Thoracic aorta (tissue), 2 donors: ENCODE measurements at places on chromosomes 16 and 17.

- no peak for DNase-seq
Observed at GRCh38 chr16:81832801-81833547, 53.9 kb downstream of the PLCG2 start.

- DNase-seq: no peak
Observed at GRCh38 chr16:22782314-22782713, 31.6 kb upstream of the HS3ST2 start.

- no peak for DNase-seq
Observed at GRCh38 chr17:59424331-59424730, 92.9 kb downstream of the YPEL2 start.

DNA sequence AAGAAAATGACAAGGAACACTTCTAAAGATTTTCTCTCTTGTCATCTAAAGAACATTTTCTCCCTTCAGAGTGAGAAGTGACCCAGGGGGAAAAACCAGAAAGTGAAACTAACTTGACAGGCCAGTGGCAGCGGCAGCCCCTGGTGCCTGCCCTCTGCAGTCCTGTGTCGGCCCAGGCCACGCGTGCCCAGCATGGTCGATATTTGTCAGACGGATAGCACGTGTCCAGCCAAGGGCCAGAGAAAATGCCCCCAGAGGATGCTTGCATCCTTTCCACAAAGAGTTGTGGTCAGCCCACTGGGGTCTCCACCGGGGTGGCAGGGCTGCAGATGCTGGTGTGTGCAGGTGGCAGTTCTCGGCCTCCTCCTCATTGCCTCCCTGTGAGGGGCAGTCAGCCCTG lies 176.6 kb downstream of the RAB11FIP4 start:
- DNase-seq: no peak

DNA sequence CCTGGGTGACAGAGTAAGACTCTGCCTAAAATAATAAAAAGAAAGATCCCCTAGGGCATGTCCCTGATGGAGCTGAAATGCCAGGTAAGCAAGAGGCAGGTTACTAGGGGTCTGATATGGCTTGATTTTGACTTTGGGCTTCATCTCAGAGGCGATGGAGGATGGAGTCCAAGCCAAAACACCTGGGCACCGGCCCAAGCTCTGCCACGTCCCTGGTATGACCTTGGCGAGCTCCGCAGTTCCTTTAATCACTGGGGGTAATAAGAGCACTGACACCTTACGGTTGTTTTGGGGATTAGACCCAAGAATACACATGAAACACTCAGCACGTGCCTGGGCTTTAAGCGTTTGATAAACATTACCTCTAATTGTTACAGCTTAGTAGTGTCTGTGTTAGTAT lies 350.8 kb upstream of the HSBP1 start:
- no peak for DNase-seq

- DNase-seq: no peak
Observed at GRCh38 chr17:5241861-5242671, 7.4 kb upstream of the SCIMP start.

DNA sequence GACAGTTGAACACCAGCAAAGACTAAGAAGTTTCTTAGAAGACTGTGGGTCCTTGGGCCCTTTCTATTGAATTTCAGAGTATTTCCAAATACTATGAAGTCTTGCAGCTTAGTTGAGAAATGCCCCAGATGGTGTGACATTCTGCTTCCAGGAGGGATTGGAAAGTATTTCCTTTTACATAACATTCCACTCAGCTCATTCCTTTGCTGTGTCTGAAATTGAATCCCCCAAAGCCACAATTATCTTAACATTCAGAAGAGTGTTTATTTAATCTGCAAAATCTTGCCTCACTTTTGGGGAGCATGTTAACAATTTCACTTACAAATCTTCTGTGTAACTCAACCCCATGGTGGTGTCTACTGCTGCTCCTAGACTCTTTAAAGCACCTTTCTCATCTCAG lies 307.7 kb downstream of the WWOX start:
- no peak for DNase-seq

- no peak for DNase-seq
Observed at GRCh38 chr17:59746849-59747445, 39.5 kb downstream of the VMP1 start.

- no peak for DNase-seq
Observed at GRCh38 chr16:55756963-55757362, 75.9 kb downstream of the CES1 start.

DNA sequence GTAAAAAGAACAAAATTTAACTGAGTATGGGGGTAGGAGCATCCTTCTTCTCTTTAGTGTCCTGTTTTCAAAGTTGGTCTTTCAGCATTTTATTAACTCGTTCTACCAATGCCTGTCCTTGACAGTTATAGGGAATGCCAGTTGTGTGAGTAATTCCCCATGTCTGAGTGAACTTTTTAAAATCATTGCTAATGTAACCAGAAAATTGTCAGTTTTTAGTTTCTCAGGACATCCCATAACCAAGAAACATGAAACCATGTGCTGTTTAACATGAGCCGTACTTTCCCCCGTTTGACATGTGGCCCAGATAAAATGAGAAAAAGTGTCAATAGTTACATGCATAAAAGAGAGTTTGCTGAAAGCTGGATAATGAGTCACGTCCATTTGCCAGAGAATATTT lies 71.4 kb upstream of the ARL4D start:
- DNase-seq: no peak

DNA sequence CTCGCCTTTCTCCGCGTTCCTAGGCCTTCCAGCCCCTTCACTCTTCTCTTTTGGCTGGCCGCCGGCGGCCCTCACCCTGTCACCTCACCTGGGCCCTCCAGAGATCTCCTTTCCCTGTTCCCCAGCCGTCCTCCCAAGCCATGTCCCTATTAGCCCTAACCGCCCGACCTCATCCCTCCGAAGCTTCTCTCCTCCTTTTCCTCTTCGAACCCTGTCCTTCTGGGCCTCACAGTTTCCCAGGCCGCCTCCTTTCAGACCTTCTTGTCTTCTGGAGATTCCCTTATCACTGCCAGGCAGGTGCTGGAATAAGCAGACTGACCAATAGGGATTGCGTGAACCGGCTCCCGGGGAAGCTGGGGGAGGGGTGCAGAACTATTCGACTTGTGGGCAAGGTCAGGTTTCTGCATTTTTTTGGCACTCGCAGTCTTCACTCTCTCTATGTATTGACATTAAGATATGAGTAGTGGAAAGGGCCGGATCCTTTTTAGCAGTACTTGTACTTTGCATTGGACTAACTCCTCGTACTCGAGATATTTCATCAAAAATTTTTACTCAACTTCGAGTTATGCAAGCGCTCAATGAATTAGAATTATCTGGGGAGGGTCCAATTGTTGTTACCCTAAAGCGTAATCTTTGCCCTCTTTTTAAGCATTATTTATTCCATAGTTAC lies 690 bp downstream of the RHOT1 start:
- no peak for DNase-seq

DNA sequence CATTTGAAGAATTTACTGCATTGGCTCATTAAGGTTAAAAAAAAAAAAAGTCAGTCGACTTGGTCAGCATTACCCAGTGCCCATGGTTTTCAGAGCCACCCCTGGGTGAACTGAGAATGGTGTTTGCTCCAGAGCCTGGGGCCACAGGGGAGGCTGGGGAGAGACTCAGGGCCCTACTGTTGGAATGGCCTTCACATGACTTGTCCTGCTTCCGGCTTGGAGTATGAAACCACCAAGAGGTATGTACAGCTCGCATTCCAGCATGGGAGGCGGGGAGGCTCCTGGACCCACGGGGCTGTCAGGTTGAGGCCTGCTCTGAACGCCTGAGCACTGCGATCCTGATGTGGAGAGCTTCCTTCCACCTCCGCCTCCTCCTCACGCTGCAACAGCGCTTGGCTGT lies 36.8 kb downstream of the MSI2 start:
- no peak for DNase-seq

DNA sequence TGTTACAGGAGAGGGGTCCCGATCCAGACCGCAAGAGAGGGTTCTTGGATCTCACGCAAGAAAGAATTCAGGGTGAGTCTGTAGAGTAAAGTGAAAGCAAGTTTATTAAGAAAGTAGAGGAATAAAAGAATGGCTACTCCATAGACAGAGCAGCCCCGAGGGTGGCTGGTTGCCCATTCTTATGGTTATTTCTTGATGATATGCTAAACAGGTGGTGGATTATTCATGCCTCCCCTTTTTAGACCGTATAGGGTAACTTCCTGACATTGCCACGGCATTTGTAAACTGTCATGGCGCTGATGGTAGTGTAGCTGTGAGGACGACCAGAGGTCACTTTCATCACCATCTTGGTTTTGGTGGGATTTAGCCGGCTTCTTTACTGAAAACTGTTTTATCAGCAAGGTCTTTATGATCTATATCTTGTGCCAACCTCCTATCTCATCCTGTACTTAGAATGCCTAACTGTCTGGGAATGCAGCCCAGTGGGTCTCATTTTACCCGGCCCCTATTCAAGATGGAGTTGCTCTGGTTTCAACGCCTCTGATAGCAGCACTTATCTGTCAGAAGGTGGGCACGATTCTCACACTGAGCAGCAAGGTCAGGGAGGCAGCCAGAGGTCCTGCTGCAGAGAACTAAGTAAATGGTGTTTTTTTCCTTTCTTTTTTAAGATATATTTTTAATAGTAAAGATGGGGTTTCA lies 26.5 kb upstream of the XYLT2 start:
- no peak for DNase-seq

DNA sequence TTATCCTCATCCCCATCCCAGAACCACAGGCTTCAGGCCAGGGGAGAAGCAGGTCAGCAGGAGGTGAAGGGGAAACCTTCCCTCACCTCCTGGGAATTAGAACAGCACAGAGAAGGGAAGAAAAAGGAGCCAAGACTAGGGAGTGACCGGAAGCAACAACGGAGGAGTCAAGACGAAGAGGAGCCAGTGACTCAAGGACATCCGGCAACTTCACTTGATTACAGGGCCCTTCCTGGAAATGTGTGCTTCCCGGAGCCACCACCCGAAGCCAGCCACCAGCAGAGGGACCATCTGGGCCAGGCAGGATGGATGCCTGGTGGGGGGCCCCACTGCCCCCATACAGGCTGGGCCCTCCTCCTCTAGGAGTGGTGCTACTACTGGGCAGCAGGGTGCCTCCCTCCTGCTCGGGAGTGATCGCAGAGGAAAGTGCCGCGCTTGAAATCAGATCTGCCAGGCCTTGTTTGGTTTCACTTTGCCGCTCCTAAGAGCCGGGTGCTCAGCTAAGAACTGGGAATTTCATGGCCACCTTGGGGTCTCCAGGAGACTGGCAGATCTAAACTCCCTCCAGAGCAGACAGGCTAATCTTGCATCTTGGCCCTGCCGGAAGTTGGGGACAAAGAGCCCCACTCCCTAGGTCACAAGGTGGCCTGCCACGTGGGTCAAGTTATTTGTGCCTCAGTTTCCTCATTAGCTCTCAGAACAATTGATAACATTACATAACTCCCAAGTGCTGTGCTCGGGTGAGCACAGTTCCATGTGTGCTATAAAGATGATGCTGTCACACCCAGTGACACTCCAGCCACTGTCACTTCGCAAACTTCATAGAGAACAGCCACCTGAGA lies 6.6 kb downstream of the CDC42EP4 start:
- peak; percentile 72 for DNase-seq

GRCh38 chr17:20280851-20281250 lies 186.5 kb downstream of the LGALS9B start:
- DNase-seq: no peak

DNA sequence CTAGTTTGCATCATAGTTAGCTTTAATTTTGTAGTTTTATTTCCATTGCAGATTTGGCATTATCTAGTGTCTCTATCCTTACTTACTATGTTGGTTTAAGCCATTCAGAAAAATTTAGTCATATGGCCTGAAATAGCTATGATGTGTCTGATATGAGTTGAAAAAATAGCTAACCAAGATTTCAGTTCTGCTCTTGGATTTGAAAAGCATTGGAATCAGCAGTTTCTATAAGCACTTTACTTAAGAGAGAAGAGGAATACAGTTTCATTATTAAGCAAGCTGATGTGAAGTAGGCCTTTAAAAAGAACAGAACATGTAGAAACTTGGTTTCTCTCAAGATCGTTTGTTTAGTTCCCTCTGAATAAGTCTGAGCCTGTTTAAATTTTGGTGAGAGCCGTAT lies 25.9 kb downstream of the LPCAT2 start:
- DNase-seq: no peak

DNA sequence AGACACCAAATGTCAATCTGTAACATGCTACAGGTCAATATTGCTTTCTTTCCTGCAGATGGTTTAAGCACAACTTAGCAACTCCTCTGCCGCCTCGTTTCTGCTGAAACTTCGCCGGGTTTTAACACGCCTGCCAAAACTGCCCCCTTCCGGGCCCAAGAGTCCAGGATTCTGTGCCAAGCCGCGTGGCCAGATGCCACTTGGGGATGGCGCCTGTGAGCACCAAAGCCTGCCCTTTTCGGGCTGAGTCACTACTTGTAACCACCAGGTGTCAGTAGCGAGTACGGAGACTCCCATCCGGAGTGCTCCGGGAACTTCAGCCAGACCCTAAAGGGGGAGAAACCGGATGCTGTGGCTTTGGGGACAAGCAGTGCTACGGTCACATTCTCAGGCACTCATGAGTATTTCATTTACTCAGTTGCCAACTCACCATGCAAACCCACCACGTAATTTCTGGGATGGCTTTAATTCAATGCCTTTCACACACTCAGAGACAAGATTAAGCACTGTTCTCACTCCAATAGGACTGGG lies 7.8 kb downstream of the PMP22 start:
- peak; percentile 72 for DNase-seq

- DNase-seq: no peak
Observed at GRCh38 chr17:52681480-52681879, 523.0 kb upstream of the CA10 start.

DNA sequence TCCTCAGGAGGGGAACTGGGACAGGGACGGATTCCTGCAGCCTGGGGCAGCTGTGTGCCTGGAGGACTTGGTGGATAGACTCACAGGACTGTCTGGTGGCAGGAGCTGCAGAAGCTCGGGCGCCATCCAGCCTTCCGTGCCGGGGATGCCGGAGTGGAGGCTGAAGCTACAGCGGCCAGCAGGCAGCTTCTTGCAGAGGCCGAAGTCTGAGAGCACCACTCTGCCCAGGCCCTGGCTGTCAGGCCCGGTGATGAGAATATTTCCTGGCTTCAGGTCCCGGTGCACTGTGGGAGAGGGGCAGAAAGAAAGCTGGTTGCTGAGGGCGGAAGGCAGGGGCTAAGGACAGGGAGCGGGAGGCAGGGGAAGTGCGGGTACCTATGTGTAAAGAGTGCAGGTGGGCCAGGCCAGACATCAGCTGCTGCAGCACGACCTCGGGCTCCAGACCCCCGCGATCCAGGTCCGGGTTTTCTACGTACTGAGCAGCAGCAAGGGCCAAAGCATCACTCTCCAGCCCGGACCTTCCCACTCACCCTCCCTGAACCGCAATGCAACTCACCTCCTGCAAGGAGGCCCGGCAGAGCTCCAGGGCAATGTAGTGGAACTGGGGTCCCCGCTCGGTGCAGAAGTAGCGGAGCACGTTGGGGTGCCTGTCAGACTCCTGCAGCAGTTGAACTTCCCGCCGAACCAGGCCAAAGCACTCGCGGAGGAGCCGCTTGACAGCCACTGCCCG lies 16.1 kb downstream of the PLK1 start:
- no peak for DNase-seq
